ENCODE measurements at places on chromosomes 1 and 21.
A peak's percentile ranks its signal among the peaks of the same experiment; 100 is the strongest.

GRCh38 chr1:204647114-204647804 is 38.3 kb downstream of the LRRN2 start:
- no peak for DNase-seq

DNA sequence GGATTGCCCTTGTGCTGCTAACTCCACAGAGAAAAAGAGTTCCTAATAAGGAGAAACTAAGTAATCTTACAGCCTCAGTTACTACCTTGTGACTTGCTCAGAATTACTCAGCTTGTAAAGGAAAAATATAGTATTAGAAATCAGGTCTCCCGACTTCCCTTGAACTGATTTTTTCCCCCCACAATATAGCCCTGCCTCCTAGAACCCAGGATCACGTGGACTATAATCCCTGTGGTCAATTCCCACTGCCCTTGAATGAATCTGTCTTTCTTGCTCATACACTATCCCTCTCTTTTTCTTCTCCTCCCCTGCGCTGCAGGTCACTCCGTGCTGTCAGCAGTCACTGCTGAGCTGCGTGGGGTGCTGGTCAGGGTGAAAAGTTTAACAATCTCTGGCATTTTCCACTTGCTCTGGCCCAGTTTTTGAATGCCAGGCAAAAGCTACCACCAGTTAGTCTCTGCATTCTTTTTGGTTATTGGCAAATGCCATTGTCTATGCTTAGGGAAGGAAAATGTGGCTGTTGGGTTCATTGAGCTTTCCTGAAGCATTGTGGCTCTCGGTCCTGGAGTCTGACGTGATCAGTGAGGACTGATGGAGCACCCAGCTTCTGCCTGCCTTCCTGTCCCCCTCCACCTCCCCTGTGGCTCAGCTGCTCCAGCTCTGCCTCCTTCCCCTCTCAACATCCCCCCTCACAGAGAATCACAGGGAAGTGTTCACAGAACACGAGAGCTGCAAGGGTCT is 1.9 kb upstream of the MYOC start:
- DNase-seq = no peak

- DNase-seq = no peak
Measured at GRCh38 chr1:244368279-244368678, 83.4 kb downstream of the ADSS2 start.

DNA sequence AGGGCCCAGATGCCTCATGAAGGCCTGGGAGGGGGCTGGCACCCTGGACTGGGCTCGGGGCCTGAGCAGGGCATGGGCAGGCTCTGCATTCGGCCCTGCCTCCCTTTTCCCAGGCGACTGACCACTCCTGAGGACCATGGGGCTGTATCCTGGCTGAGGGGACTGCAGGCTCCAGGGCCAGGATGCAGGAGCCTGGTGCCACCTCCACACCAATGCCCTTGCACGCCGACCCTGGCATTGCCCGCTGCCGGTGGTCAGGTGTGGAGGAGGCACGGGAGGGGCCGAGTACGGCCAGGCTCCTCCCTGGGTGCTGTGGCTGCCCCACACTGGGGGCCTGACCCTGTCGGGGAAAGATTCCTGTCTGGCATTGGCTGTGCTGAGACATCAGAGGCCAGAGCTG is 128.9 kb downstream of the SIK1 start:
- DNase-seq = peak; percentile 22

DNA sequence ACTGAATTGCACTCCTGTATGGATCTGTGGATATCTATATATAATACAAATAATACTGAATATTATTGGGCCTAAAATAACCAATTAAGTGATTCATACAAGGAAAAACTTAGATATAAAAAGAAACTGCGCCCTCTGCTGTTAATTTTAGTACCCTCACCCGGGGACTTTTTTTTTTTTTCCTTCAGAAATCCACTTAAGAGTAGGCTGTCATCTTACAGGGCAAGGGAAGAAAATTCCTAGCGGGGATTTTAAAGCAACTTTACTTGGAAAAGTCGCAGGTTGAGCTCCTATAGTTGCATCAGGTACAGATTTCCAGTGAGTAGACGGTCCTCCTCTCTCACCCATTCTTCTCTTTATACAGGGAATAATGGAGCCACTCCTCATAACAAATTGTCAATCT is 1.3 kb downstream of the NTNG1 start:
- no peak for DNase-seq

DNA sequence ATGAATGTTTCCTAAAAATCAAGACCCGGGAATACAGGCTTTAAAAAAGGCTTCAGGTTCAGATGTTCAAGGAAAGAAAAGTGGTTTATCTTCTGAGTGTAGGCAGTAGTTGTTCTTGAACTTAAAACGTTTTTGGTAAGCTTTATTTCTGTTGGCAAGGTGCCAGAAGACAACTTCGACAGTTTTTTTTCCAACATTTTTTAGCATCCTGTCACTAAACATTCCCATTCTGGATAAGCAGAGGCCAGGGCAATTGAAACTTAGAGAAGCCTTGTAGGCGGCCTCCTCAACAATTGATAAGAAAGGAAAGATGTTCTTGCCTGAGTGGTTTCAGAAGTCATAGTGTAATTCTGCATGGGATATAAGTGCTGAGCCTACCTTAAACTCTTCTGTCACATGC is 66.7 kb downstream of the PATJ start:
- no peak for DNase-seq

DNA sequence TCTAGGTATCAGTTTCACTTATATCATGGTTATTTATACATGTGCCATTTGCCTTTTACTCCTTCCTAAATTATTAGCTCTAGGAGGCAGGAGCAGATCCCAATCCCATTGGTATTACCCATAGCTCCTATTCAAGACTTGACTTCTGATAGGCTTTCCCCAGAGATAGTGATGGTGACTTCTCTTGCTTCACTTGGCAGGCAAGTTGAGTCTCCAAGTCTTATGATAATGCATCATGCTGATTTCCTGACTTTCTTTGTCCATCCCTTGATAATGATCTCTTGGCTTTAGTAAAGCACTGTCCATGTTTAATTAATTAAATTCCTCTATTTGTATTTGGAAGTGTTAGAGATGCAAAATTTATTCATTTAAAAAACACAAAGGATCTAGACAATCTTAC is 253.5 kb upstream of the ADAMTS5 start:
- DNase-seq = no peak

DNA sequence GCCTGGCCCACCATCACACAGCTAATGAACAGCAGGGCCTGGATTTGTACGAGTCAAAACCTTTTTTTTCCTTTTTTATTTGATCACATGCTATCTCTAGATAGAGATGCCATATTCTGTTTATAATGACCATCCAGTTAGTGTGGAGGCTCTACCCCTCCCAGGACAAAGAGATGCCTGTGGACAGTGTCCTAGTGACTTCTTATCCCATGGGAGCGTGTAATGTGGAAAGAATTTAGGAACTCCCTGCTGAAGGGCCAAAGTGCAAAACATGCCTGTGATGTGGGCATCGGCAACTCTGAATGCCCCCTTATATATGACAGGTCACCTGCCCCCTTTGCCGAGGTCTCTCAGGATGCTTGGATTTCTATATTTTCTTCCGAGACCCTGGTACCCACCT is 292.2 kb downstream of the RRAGC start:
- no peak for DNase-seq

DNA sequence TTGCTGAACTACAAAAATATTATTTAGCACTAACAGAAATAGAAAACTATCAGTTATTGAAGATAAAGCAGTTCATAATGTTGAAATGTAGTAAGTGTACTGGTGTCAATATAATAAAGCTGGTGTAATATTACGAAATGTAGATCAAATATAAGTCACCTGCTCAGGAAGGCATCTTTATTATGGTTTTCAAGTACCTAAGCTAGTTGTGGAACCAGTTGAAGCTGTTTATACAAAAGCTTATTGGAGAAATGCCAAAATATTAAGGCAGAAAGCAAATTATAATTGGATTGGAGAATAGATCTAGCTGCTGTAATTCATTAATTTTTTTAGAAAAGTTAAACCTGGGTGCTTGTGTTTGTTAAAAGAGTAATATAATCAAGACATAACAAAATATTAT is 6.2 kb upstream of the MARK1 start:
- no peak for DNase-seq

DNA sequence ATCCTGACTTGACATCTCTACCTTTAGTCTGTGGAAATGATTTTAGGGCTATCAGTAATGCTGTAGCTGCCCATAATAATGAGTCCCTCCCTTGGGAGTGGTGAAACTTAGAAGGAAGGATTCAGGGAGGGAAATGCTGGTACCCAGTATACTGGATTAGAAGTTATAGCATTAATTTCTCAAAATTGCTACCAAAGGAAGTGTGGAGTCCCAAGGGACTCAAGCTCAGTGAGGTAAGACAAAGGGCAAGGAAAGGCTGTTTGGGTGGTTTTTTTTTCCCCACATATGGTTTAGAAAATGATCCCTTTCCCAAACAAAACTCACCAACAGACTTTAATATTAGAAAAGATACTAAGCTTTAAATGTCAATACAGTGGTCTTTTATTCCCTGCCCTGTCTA is 99.9 kb downstream of the CD247 start:
- no peak for DNase-seq

DNA sequence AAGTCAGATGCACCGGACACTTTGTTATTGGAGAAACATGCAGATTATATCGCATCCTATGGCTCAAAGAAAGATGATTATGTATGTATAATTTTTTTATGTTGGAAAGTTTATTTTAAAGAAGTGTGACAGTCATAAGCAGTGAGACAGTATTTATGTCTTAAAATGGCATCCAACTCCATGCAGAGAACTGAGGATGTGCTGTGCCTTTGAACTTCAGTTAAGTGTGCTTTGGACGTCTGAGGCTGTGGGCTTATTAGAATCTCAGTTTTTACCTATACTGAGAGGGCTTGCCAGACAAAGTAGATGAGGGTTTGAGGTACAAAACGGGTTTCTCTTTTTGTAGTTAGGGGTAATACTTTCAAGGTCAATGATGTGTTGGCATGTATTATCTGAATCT is 1.5 kb downstream of the RABGGTB start:
- no peak for DNase-seq

- DNase-seq = peak; percentile 78
Measured at GRCh38 chr1:94772230-94772641, 47.9 kb upstream of the SLC44A3 start.

DNA sequence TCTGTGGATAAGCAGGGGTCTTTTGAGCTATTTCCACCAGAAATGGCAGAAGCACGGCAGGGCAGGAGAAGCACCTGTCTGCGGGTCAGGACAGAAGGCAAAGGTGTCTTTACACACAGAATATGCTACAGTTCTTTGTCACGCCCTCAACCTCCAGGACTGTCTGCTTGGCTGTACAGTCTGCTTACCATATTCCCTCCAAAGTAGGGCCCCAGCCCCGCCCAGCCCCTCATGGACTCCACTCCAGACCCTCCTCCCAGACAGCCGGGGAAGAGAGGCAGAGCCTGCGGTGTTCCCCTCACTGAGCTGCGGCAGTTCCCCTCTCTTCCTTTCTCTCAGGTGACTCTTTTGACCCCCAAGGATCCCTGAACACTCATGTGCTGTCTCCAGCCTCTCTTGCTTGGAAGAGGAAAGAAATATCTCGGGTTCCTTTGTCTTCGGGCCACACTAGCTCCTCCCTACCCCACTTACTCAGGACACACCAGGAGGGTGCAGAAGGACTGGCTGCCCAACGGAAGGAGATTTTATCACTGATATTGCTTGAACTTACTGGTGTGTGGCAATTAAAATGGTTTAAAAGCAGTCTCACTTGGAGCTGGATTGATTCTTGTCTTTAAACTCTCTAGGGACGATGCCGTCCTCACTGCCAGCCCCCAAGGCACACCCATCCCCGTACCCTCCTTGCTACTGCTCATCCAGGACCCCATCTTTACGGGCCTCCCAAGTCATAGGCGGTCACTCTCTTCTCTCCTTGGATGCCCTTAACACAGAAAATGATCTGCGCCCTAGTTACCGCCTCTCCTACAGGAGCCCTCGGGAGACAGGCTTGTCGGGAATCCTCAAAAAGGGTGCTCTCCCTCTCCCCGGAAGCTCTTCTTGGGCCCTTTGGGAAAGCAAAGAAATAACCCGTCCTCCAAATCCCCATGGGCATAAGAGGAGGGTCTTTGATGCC is 169.7 kb downstream of the TOMM20 start:
- no peak for DNase-seq

DNA sequence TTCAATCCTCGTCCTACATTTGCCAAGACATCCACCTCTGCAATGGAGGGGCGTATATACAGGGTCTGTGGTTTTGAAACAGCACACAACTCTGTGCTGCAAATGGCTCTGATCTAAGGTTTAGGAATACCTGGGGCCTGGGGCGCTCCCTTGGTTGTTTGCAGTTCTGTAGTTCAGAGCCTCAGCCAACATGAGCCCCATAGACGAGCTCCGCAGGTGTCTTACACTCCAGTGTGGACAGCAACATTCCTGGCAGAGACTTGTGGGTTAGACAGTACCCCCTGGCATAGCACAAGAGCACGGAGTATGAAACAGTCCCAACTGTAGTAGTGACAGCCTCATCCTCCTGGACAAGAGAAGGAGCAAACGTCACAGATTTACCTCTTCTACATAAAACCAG is 120.3 kb upstream of the BARHL2 start:
- no peak for DNase-seq

- no peak for DNase-seq
Measured at GRCh38 chr21:37842163-37842919, 73.9 kb downstream of the KCNJ6 start.

DNA sequence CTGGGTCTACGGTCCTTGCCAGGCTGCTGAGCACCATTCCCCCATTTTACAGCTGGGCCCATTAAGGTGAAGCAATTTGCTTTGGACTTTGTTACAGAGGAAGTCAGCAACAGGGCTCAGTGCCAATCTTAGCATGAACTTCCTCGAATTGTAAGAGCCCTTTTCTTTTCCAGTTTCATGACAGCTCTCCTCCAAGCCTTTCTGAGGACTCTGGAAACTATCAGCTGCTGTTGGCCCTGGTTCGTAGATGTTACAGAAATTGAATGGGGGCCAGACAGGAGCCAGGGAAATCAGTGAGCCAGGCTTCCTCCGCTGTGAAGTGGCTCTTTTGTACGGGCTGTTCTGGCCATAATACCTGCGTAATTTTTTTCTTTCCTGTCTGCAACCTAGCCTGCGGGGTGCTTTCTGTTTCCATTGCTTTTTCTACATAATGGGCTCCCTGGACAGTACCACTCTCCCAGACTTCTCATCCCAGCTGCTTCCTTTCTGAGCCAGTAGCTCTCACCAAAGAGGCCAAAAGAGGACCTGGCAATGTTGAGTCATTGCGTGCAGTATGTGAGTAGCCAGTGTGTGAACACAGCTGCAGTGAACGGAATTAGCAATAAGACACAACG is 386.3 kb downstream of the DISC1 start:
- DNase-seq = no peak

GRCh38 chr1:229563701-229564100 is 5.2 kb upstream of the ABCB10 start:
- no peak for DNase-seq

- peak; percentile 65 for DNase-seq
Measured at GRCh38 chr1:234874291-234875288, 254.0 kb downstream of the TOMM20 start.

- DNase-seq = no peak
Measured at GRCh38 chr1:76705560-76705959, 161.7 kb upstream of the ST6GALNAC5 start.
